ENCODE measurements at places on chromosomes 4 and X. TPM values are rescaled to one million over a fixed set of nuclear protein-coding genes. Genes with fewer than 3 reads are reported as not detected.

- H3K36me3 ChIP-seq = no peaks in the 10 kb centered on the region
- no peak overlapping the region for H3K27ac ChIP-seq
- no peak overlapping the region for H3K4me3 ChIP-seq
- no peak for DNase-seq
These were observed 315.6 kb upstream of the SMIM31 start for GRCh38 chr4:164438321-164438720.

DNA sequence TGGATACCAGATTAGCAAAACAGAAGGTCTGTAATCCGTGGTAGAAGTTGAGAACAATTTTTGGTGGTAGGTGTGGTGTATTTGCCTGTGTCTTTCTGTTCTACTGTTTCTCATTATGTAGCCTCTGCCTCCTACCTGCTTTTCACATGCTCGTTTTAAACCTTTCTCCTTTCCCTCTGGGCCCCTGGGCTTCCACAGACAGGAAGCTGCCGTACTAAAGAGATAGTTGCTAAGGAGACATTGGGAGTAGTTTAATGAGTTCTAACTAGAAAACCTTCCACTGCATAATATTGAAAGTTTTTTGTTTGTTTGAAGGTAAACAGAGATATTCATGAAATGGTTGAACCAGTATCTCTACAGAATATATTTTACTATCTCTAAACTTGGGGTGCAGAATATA lies 107.8 kb downstream of the STOX2 start:
- no peak overlapping the region for H3K27ac ChIP-seq
- H3K36me3 ChIP-seq = no peaks in the 10 kb centered on the region
- DNase-seq = no peak
- H3K4me1 ChIP-seq = no peaks in the 10 kb centered on the region
- H3K4me3 ChIP-seq = no peak overlapping the region
- no peaks in the 10 kb centered on the region for H3K27me3 ChIP-seq

The PPP4R3C gene
- total RNA-seq = not detected

The GLRA2 gene
- not detected for total RNA-seq

DNA sequence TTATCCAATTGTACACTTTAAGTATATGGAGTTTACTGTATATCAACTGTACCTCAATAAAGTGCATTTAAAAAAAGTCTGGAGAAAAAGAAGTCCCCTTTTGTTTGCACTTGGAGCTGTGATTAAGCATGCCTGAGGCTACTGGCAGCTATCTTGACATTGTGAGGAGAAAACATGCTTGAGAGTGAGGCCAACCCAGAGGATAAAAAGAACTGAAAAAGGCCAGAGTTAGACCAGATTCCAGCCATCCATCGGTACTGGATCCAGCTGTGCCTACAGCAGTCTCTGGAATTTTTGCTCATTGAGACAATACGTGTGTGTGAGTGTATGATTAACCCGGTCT lies 57.4 kb downstream of the LGI2 start:
- no peaks in the 10 kb centered on the region for H3K4me1 ChIP-seq
- no peak for DNase-seq
- no peaks in the 10 kb centered on the region for H3K36me3 ChIP-seq
- H3K4me3 ChIP-seq = no peak overlapping the region
- no peaks in the 10 kb centered on the region for H3K27me3 ChIP-seq
- H3K27ac ChIP-seq = no peak overlapping the region

DNA sequence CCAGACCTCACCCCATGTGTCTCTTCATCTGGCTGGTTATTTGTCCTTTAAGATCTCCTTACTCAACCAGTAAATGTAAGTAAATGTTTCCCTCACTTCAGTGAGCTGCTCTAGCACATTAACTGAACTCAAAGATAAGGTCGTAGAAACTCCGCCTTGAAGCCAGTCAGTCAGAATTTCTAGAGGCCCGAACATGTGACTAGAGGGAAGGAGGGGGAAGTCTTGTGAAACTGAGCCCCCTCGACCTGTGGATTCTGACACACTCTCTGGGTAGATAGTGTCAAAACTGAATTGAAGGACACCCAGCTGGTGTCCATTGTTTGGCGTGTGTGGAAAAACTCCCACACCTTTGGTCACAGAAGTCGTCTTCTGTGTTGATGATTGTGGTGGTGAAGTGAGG lies 933.9 kb downstream of the ADGRL3 start:
- no peak overlapping the region for H3K4me3 ChIP-seq
- H3K27ac ChIP-seq = no peak overlapping the region
- no peaks in the 10 kb centered on the region for H3K27me3 ChIP-seq
- H3K36me3 ChIP-seq = no peaks in the 10 kb centered on the region

DNA sequence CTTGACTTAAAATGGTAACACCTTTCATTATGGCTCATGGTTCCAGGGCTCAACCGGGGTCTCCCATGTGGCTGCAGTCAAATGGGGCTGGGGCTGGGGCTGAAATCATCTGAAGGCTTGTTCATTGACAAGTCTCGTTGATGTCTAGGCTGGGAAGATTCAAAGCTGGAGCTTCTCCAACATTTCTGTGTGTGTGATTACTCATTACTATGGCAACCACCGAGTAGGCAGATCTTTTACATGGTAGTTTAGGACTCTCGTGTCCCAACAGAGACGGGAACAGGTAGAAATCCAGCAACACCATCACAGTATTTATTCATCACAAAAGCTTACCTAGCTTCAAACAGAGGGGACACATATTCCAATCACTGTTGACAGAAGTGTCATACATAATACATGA lies 7.8 kb downstream of the YTHDC1 start:
- DNase-seq = no peak
- H3K36me3 ChIP-seq = peaks cover 6% of the 10 kb centered on the region
- H3K4me3 ChIP-seq = peak overlapping the region; percentile 21
- peaks cover 74% of the 10 kb centered on the region for H3K4me1 ChIP-seq

The DACH2 gene
- total RNA-seq = not detected

The DGKK gene
- total RNA-seq = not detected

DNA sequence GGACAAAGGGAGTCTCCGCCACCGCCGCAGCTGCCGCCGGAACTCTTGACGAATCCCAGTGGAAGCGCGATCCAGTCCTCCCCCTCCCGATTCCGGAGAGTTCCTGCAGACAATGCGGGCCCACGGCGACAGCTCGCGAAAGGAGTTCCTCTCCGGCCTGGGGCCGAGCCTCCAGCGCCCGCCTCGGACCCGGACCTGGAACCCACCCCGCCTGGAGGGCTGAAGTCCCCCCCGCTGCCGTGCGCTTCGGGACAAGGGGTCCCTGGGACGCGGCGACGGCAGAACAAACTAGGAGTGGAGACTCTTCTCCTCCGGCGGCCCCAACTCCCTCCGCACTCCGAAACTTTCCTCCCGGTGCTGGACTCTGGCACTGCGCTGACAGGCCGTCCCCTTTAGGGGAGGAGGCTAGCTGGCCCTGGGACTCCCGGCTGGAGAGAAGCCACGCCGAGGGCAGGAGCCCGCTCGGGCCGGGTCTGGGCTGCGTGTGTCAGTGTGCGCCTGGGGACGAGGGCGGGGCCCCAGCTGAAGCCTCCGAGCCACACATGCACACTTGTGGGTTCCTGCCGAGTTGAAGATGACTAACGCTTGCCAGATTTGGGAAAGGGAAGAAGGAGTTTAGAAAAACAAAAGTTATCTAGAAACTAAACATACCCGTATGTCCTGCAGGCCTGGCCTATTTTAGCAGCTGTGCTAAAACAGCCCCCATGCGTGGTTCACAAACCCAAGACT lies at the start of gene ANTXR2:
Gene ANTXR2 (minus strand): TSS at position 486 of the 729 bp plus-strand sequence. CDS start 669 bp downstream, outside the sequence.
- H3K4me1 ChIP-seq = peaks cover 47% of the 10 kb centered on the region
- peak within 1 kb of the TSS; percentile 81 for H3K4me3 ChIP-seq
- DNase-seq = peak; percentile 53
- H3K27me3 ChIP-seq = no peaks in the 10 kb centered on the region
- peak within 1 kb of the TSS; percentile 92 for H3K27ac ChIP-seq
- no peaks in the 10 kb centered on the region for H3K36me3 ChIP-seq

The TNIP3 gene
- 15.7 TPM for total RNA-seq

DNA sequence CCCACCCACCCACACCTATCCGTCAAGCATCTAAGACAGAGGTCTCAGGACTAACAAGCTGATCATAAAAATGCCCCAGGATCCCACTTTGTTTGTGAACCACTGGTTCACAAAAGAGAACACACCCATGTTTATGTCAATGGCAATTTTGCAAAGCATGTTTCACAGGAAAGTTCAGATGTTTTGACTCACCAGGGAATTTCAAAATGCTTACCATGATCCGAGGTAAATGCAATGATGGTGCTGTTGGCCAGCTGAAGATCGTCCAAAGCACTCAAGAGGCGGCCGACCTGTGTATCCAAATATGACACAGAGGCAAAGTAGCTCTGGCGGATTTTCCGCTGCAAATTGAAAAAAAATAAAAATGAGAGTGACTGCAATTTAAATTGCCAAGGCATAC lies 15.0 kb downstream of the IDS start:
- H3K4me1 ChIP-seq = no peaks in the 10 kb centered on the region
- no peak overlapping the region for H3K4me3 ChIP-seq
- no peak for DNase-seq
- peaks cover 30% of the 10 kb centered on the region for H3K36me3 ChIP-seq
- H3K27me3 ChIP-seq = no peaks in the 10 kb centered on the region

GRCh38 chrX:22081475-22082092 lies 49.5 kb downstream of the PHEX start:
- DNase-seq = peak; percentile 5
- H3K4me3 ChIP-seq = no peak overlapping the region
- H3K4me1 ChIP-seq = no peaks in the 10 kb centered on the region
- no peak overlapping the region for H3K27ac ChIP-seq

DNA sequence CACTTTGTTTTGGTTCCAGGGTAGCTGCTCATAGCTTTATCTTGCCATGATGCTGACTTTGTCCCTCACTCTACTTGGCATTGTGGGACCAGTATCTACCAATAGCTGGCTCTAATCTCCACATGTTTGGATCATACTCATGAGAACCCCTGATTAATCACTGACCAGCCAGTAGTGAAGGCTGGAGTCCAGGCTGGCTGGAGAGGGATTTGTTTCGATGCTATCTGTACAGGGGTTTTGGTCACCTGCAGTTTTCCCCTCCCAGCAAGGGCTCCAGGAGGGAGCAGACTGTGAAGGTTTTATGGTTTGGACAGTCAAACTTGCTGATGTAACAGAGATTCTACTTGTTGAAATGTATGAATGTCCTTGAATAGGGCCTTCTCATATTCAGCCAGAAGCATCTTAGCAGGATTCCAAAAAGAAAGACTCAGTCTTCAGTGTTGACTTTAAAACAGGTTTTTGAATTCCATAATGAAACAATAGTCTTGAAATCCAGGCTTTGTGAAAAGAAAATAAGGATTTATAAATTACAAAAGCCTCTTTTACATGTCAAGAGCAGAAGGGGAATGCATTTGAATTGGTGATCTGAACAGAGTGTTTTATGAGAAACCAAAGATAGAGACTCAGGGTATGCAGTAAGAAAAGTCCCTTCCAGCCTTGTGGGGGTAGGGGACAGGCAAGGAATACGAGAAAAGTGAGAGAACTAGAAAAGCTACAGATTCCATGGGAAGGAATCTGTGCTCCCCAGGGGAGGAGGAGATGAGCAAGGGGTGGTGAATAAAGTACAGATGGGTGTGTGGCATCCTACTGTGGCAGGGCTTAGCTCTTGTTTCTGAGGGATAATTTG lies 103.1 kb upstream of the SHISA3 start:
- no peak overlapping the region for H3K4me3 ChIP-seq
- H3K27ac ChIP-seq = no peak overlapping the region
- no peak for DNase-seq
- H3K36me3 ChIP-seq = no peaks in the 10 kb centered on the region
- H3K4me1 ChIP-seq = no peaks in the 10 kb centered on the region
- H3K27me3 ChIP-seq = no peaks in the 10 kb centered on the region

GRCh38 chrX:3449287-3449686 lies 102.8 kb upstream of the MXRA5 start:
- H3K27ac ChIP-seq = no peak overlapping the region
- no peaks in the 10 kb centered on the region for H3K27me3 ChIP-seq
- no peak for DNase-seq
- H3K36me3 ChIP-seq = no peaks in the 10 kb centered on the region

The AFM gene
- not detected for total RNA-seq

The HPSE gene
- 10.6 TPM for total RNA-seq

The USP26 gene
- not detected for total RNA-seq

- H3K4me1 ChIP-seq = no peaks in the 10 kb centered on the region
- H3K27ac ChIP-seq = no peak overlapping the region
- no peak for DNase-seq
- no peak overlapping the region for H3K4me3 ChIP-seq
- H3K27me3 ChIP-seq = no peaks in the 10 kb centered on the region
- no peaks in the 10 kb centered on the region for H3K36me3 ChIP-seq
These were observed 96.4 kb upstream of the HS3ST1 start for GRCh38 chr4:11525085-11525484.

DNA sequence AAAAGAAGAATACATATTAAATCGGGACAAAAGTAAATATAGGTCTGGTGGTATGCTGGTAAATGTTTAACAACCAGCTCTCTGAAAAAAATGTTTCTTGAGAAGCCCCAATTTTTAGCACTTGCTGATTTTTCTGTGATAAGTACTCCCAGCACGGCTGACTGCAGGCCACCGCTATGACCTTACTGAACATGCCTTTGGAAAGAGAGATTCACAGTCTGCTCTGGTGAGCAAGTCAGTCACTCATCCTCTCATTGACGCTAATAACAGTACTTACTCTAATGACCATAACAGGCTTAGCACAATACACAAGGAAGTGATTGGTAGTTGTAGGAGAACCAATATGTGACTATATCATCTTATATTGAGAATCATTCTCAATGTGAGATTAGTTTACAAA lies 98.9 kb upstream of the BLTP1 start:
- no peaks in the 10 kb centered on the region for H3K4me1 ChIP-seq
- no peak for DNase-seq
- no peak overlapping the region for H3K27ac ChIP-seq
- H3K4me3 ChIP-seq = no peak overlapping the region
- no peaks in the 10 kb centered on the region for H3K27me3 ChIP-seq

GRCh38 chrX:102154218-102154860 lies 1.4 kb downstream of the BEX5 start:
- DNase-seq = no peak
- H3K36me3 ChIP-seq = no peaks in the 10 kb centered on the region
- H3K4me3 ChIP-seq = peak overlapping the region; percentile 75

The TMSB15B gene
- total RNA-seq = 6.2 TPM

DNA sequence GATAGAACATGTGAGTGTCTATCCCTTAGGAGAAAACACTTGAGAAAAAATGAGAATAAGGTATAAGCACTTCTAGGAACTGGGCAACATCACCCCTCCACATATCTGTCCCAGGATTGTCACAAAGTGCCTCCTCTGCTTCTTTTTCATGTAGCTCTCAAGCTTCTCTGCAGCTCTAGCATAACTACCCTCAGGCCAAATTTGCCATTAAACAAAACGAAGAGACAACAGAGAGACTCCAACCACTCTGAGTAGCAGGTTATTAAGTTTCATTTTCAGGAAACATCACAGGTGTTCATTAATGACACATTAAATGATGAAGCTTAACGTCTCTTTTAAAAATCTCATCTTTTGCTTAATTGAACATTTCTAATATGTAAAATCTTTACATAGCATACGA lies 580.0 kb downstream of the GALNTL6 start:
- H3K4me1 ChIP-seq = no peaks in the 10 kb centered on the region
- DNase-seq = no peak
- H3K27me3 ChIP-seq = no peaks in the 10 kb centered on the region
- no peak overlapping the region for H3K27ac ChIP-seq
- no peaks in the 10 kb centered on the region for H3K36me3 ChIP-seq

- H3K4me3 ChIP-seq = peak overlapping the region; percentile 56
- no peak overlapping the region for H3K27ac ChIP-seq
- no peaks in the 10 kb centered on the region for H3K27me3 ChIP-seq
- peaks cover 21% of the 10 kb centered on the region for H3K4me1 ChIP-seq
- DNase-seq = no peak
These were observed 569 bp upstream of the FHL1 start for GRCh38 chrX:136146614-136147314.
